ENCODE measurements at places on chromosomes 6 and 20.

DNA sequence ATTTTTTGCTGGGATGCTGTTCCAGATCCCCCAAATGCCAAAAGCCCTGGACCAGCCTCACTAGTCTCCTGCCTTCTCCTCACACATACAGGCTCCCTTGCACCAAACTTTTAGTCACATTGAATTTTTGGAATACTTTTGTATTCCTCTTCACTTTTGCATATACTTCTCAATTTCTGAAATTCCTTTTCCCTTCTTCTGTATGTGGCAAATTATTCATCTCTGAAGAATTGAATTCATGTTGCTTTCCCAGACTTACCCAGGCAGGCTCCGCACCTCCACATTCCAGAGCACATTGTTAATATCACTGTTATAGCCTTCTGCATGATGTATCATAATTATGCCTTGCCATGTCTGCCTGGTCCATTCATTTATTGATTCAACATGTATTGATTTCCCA lies 255.3 kb upstream of the POU3F2 start:
- no peak for DNase-seq

DNA sequence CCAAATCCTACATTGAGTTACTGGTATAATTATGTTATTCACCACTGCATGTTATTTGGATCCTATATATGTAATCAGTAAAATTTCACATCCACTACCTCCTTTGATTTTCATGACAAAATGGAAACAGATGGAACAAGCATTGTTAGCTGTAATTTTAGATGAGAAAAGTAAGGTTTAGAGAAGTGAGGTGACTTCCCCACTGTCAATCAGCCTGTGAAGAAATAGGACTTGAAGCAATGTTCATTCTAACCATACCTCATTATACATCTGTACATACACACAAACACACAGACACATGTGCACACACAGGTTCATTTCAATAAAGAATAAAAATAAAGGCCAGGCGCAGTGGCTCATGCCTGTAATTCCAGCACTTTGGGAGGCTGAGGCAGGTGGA lies 23.7 kb upstream of the QKI start:
- DNase-seq: no peak

DNA sequence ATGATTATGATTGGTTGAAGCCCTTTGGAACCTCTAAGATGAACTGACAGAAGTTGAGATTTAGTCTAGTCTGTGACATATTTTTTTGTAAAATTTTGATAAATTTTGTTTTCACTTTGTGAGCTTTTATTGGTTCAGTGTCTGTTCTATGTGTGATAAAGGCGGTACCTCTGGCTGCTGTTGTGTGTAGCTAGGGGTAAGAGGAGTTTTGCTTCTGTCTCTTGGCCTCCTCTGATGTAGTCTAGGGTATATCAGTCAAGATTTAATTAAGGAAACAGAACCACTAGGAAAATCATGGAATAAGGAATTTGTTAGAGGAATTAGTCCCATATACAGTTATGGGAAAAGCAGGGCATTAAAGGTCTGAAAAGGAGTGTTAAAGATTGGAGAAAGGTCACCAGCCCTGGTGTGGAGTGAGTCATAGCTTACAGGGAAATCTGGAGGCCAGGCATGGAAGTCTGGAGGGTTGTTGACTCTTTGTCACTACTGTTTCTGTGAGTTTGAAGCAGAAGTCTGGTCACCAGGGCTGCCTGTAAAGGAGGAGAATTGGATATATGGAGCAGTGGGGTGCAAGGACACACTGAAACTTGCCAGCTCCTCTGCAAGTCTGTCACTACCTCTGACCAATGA lies 28.5 kb downstream of the CDC5L start:
- no peak for DNase-seq

GRCh38 chr6:136887953-136888352 lies 34.1 kb upstream of the SLC35D3 start:
- DNase-seq: no peak

DNA sequence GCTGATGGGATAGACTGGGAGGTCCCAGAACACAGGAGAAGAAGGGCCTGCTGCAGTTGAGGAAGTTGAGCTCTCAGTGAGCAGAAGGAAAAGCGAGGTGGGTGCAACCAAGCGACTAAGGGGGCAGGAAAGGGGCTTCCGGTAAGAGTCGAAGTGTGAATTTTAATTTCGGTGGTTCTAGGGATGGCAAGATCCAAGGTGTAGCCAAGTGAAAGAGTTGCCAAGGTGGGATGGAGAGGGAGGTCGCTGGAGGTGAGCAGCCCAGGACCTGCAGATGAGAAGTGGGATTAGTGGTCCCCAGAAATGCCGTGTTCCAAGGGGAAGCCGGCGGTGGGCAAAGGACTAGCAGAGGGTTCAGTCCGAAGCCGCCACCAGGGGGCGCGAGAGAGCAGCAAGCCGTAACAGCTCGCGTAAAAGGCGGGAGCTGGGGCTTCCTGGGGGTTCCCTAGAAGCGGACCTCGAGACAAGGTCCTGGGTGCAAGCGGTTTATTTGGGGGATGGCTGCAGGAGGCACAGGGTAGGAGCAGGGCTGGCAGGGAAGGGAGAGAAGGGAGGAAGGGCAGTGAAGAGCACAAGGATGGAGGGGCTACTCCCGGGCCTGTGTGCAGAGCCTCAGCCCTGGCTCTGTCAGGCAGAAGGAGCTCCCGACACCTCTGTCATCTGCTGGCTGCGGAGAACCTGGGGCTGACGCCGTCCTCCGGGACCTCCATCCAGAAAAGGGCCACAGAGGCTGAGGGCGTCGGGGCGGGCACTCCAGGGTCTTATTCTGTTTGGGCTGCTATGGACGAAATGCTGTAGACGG lies 103.6 kb downstream of the PAX1 start:
- peak; percentile 36 for DNase-seq

DNA sequence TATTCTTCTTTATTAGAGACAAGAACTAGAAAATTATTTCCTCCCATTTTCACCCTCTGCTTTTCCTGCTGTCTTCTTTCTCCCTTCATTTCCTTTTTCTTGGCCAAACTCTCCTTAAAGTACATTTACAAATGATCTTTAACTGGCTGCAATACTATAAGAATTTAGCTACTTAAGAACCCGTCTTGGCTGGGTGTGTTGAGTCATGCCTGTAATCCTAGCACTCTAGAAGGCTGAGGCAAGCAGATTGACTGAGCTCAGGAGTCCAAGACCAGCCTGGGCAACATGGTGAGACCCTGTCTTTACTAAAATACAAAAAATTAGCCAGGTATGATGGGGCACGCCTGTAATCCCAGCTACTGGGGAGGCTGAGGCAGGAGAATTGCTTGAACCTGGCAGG lies 39.3 kb upstream of the SRPK1 start:
- no peak for DNase-seq

GRCh38 chr20:32687180-32687532 lies 13.4 kb upstream of the C20orf203 start:
- no peak for DNase-seq

- DNase-seq: no peak
Measured at GRCh38 chr6:15014958-15015357, 230.9 kb upstream of the JARID2 start.

- no peak for DNase-seq
Measured at GRCh38 chr6:17478946-17479345, 85.6 kb downstream of the CAP2 start.

DNA sequence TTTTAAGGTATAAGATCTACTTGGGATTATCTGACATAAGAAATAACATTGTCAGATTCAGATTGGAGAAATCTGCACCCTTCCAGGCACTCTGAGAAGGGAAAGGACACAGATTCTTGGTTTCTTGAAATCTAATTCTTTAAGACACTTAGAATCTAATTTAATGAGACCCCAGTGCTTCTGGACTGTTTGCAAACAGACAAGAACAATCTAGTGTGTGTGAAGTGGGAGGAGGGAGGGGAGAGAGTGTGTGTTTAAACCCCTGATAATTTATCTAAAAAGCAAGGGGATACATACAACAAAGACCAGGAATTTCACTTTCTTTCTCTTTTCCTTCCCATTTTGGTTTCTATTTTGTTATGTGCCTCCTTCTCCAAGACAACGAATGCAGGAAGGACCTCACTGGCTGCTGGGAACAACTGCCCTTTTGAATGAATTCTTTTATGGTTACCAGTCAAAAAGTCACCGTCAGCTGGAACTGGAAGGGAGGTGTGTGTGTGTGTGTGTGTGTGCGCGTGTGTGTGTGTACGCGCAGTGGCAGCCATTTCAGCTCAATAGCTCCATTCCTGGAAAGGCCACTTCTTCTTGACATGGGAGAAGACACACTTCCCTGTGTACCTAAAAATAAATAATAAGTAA lies 129.4 kb downstream of the BCAS1 start:
- DNase-seq: no peak

GRCh38 chr20:59945731-59946130 lies 5.5 kb downstream of the FAM217B start:
- no peak for DNase-seq

DNA sequence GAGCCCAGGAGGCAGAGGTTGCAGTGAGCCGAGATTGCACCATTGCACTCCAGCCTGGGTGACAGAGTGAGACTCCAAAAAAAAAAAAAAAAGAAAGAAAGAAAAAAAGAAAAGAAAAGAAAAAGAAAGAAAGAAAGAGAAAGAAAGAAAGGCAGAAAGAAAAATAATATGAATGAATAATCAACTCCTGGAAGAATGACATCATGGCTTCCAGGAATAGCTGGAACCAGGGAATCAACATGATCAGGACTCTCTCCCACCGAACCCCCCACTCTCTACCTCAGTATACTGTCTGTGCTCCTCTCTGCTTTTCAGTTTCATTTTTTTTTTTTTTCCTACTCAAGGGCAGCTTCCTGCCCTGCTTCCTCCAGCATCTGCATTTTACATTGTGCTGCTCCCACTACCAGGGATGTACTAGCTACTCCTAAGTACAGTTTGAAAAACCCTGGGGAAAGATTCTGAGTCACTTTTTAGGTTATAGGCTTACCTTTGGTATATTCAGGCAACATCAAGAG lies 19.7 kb upstream of the MTCL3 start:
- DNase-seq: no peak

- DNase-seq: no peak
Measured at GRCh38 chr20:51366155-51366886, 176.2 kb downstream of the NFATC2 start.

DNA sequence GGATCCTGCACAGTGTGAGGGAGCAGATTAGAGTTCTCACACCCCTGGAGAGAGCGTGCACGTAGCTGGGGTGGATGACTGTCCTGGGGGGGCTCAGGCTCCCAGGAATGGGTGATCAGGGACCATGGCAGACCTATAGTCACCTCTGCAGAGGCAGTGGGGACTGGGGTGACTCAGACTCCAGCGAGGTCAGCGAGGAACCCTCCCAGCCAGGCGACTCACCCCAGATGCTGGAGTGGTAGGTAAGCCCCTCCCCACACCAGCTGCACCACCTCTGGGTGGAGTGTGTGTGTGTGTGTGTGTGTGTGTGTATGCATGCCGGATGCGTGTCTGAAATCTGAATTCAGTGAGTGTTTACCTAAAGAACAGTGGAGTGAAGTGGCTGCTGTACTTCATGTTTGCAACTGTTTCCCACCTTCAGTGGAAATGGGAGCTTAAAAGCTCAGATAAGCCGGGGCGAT lies 17.4 kb upstream of the GTSF1L start:
- no peak for DNase-seq

- DNase-seq: peak; percentile 68
Measured at GRCh38 chr6:154156135-154156896, 117.3 kb downstream of the OPRM1 start.

DNA sequence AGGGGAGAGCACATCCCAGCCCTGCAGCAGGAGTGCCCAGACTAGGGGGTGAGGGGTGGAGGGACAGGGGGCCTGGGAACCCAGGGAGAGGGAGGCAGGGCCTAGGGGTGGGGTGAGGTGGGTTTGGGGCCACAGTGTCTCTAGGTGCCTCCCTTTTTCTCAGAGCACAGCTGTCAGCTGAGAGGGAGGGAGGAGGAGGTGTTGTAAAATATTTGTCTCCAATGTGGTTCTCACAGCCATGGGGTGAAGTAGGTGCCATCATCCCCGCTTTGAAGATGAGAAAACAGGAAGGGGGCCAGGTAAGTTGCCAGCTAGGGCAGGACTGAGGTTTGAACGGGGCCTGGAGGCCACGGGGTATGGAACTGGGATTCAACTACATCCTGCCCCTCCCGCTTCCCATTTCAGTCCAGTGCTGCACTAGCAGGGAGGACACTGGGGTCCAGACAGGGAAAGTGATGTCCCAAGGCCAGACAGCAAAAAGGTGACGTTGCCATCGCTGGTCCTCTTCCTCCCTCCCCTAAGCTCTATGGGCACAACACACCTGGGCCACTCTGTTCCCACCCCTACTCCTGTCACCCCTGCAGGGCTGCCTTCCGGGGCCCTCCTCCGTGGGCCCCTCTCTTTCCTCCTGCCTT lies 20.3 kb downstream of the PACSIN1 start:
- DNase-seq: no peak

GRCh38 chr6:110554441-110554840 lies 78.0 kb upstream of the SLC22A16 start:
- DNase-seq: no peak

DNA sequence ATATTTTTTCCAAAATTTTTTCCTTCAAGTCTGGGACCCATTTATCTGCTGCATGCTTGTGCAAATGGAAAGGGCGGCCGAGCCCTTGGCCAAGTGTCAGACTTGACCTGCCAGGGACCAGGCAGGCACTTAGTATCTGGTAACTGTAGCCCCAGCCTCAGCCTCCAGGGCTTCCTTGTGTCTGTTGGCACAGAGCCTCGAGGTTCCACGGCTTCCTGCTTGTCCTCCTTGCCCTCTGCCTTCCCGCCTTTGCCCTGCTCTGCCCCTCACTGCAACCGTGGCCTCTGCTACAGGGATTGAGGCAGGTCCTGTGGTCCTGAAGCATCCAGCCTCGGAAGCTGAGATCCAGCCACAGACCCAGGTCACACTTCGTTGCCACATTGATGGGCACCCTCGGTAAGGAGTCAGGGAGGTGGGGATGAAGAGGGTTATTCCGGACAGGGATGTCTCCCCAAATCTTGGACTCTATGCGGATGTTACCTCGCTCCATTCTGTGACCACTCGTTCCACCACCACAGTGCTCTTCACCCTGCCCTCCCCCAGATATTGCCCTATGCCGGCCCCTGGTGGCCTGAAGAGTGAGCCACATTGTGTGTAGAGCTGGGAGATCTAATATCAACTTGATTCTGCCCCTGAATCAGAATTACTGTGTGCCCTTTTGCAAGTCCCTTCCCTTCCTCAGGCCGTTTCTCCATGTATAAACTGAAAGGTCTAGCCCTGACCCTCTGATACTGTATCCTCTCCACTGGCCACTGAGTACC lies 41.5 kb upstream of the SRF start:
- peak; percentile 28 for DNase-seq

DNA sequence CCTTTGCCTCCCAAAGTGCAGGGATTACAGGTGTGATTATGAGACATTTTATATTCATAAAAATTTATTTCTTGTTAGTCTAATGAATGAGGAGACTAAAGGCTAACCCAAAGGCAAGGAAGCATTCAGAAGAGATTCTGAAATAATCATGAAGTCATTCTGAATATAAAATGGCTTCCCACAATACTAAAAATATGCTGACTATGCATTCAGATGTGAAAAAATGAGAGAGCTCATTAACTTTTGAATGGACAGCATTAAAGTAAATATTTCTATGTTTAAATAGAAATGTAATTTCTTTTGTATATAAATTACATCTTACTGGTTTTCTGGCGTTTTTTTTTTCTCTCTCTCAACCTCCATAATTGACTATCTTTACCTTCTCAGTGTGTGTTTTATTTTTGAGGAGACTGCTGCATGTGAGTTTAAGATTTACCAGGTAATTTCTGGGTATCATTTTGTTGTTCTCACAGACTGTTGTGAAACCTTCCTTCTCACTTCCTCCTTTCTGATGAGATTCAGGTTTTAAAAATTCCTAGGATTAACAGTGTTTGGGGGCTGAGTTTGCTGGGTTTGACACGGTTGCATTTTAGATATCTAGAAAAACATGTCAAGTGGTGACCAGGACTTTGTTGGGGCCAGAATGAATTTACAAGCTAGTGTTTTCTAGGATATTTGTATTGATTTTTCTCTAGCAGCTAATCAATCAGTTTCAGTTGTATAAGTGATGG lies 316.6 kb downstream of the CDKAL1 start:
- DNase-seq: no peak

- DNase-seq: no peak
Measured at GRCh38 chr6:152986978-152987377, 4.1 kb upstream of the FBXO5 start.
